ENCODE measurements at places on chromosomes 2 and 18.
A peak's percentile ranks its signal among the peaks of the same experiment; 100 is the strongest.

GRCh38 chr2:241873081-241873802 is 3.7 kb downstream of the RTP5 start:
- no peak for DNase-seq

DNA sequence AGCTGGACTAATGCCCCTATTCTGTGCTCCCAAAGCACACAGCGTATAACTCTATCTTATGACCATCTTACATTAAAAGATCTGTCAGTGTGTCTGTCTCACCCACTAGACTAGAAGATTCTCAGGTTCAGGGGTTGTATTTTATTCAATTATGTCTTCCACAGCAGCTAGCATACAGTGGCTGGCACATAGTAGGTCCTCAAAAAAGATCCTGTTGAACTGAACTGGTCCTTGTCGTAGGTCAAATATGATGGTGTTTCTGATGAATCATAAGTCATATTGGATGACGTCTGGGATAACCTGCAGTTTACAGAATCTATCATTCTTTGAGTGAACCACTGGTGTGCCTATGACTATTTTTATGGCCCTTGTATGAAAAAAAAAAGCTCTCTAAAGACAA is 11.3 kb upstream of the TTC39C start:
- no peak for DNase-seq

- no peak for DNase-seq
Observed at GRCh38 chr2:64770781-64771334, 117.1 kb upstream of the SERTAD2 start.

- no peak for DNase-seq
Observed at GRCh38 chr2:121205321-121205942, 79.6 kb downstream of the TFCP2L1 start.

GRCh38 chr2:58387701-58388100 is 146.6 kb upstream of the FANCL start:
- no peak for DNase-seq

- DNase-seq, result no peak
Observed at GRCh38 chr2:178191004-178191508, 3.3 kb upstream of the OSBPL6 start.

DNA sequence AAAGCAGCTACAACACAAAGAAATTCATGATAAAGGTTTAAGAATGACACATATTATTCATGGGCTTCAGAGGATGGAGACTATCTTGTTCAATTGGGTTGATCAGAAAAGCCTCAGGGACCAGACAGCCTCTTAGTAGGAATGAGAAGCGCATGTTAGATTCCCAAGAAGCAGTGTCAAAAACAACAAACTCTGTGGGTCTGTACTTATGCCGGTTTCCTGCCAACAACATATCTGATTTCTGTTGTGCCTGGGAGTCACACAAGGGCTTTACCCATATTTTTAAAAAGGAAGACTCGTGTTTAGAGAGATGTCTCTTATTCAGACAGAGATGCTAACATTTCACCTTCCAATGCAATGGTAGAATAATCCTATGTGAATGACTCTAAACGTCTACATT is 2180.6 kb upstream of the CELF4 start:
- DNase-seq, result no peak

DNA sequence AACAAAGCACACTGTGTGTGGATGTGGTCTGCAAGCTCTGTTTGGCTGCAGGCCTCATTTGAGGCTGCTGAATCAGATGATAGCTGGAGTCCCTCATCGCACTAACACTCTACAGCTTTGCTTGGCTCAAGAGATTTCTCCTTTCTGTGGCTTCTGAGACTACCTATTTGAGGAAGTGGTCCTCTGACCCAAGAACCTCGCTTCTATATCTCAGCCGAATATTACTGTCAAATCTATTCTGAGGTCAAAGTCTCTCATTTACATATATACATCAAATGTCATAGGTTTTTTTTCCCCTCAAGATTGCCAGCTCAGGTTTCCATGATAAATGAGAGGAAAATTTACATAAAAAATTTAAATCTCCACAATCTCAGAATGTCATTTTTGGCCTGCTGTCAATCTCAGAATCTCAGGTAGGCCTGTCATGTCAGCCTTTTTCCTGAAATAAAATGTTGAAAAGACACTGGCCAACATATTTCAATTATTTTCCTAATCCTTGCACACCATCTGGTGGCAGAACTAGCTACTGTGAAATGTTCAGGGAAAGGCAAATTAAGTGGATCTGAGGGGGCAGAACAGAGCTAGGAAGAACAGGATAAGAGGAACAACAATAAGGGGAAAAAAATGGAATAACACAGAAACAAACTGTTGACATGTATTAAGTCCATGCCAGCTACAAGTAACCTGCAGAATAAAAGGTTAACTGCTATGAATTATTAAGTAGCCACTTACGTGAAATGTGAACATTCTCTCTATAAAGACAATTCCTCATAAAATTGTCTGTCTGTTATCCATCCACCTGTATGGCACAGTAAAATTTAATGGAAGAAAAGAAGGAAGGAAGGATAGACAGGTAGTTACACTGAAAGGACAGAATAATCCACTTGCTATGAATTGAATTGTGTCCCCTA is 39.3 kb downstream of the AP1S3 start:
- no peak for DNase-seq

DNA sequence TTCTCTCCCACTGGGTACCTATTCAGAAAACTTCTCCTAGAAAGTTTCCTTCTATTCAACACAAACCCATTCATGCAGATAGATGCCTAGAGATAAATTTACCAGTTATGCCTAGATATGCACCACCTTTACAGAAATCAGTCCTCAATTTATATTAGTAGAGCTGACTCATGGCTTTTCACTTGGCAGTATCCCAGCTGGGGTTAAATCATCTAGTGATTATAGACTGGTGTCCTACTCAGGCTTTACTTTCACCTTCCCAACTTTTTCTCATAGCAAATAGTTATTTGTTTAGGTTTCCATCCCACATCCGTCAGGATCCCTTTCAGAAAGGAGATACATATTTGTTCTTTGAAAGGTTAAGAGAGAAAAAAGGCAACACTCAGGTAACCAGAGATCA is 124.5 kb downstream of the AQP4 start:
- DNase-seq, result no peak

DNA sequence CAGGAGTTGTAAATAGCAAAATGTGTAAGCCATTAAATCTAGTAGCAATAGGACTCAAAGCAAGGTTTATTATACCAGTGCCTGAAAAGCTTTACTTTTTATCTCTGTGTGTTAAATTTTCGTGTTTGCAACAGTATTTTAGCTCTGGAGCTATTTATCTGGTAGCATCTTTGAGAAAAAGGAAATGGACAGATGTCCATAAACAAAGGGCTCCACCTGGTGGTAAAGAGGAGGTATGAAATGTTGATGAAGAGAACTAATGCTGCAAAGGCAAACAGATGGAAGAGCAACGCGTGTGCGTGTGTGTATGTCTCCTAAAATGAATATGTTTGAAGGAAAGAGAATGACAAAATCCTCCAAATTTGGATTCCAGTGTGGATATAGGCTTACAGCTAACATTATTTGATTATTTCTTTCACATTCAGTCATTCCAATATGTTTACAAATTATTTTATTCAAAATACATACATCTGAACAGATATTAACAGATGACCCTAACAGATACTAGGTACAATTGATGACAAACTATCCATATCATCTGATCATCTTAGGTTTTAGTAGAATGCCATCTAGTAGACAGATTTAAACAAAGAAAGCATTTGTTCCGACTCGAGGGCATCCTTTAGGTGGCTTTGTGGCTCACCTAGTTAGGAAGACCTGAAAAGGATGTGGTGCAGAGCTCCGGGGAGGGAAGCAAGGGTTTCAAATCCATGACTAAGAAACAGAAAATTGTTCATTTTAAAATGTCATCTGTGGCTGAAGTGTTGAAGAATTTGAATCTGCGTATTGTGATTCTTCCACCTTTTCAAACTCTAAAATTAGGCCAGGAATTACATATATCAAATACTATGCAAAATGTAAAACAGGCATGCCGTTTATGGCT is 383.3 kb downstream of the MTX2 start:
- DNase-seq, result no peak

DNA sequence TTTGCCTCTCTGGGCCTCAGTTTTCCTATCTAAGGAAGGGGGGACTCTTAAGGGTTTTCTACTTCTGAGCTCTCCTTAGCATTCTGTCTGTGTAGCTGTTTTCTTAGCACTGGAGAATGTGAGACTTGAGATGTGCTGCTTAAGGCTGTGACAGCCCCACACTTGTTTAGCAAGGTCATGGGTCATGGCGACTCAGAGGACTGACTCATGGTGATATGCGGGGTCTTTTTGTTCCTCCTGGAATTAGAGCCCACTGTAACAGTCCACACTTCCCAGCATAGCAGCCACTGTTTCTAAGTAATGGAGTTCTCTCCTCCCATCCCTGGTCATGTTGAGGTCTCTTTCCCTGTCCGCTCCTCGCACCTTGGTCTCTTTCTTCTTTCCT is 4.1 kb upstream of the LPIN1 start:
- DNase-seq, result no peak

GRCh38 chr2:58709274-58709673 is 468.1 kb upstream of the FANCL start:
- DNase-seq, result no peak

- peak; percentile 85 for DNase-seq
Observed at GRCh38 chr2:235779444-235779896, 285.6 kb downstream of the AGAP1 start.

DNA sequence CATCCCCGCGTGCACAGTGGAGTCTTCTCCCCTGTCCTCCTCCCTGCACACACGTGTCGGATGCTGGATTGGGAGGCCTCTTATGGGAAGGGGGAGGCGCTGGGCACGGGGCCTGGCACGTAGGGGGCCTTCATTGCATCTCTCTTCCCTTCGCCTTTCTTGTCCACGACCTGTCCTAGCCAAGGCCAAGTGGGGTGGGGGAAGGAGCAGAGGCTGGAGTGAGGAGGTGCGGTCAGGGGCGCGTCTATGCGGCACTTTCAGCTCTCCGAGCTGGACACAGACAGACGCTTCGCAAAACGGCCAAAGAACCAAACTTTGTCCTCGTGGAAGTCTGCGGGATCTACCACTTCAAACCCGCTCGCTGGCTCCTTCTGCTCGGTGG is 13.4 kb downstream of the ALPG start:
- no peak for DNase-seq

- no peak for DNase-seq
Observed at GRCh38 chr2:68689553-68690537, 44.8 kb upstream of the ARHGAP25 start.

GRCh38 chr2:65413610-65414009 is 18.8 kb downstream of the SPRED2 start:
- no peak for DNase-seq

- no peak for DNase-seq
Observed at GRCh38 chr18:49628881-49629795, 67.3 kb downstream of the LIPG start.

GRCh38 chr18:3554811-3555427 is 104.9 kb downstream of the TGIF1 start:
- DNase-seq, result no peak

- no peak for DNase-seq
Observed at GRCh38 chr2:40363231-40363630, 88.7 kb downstream of the SLC8A1 start.

DNA sequence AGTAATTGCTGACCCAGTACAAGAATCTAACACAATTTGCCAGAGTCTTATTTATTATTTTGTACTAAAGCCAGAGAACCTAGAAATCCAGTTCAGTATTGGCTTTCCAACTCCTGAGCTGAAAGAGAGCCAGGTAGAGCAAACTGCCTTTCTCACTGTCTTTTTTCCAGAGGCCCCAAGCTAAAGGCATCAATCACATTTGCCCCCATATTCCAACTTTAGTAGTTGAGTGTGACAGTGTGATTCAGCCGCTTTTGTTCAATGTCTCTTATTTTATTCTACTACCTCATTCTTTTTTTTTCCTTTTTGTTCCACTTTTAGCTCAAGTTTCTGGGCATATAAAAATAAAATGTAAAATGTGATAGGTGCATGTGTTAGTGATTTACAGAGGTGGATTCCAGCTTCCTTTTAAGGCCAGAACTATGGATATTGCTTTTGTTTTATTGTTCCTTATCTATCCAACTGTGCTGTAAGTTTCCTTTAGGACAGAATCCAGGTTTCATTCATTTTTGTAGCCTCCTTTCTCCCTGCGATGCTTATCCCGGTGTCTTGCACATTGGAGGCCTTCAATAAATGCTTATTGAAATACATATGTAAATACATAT is 153.0 kb downstream of the ZEB2 start:
- DNase-seq, result no peak

DNA sequence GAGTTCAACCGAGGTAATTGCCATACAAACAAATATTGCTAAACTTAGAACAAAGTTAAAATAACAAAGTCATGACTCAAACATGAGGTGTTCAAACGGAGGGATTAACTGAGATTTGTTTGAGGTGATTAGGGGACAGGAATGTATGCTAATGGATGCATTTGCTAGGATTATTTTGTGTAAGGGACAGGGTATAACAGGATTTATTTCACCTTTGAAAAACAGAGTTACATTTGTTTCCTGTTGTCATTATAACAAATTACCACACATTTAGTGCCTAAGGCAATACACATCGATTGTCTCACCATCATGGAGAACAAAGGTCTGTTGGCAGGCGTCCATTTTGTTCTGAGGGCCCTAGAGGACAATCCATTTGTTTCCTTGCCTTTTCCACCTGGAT is 304.3 kb upstream of the CNTNAP5 start:
- no peak for DNase-seq

DNA sequence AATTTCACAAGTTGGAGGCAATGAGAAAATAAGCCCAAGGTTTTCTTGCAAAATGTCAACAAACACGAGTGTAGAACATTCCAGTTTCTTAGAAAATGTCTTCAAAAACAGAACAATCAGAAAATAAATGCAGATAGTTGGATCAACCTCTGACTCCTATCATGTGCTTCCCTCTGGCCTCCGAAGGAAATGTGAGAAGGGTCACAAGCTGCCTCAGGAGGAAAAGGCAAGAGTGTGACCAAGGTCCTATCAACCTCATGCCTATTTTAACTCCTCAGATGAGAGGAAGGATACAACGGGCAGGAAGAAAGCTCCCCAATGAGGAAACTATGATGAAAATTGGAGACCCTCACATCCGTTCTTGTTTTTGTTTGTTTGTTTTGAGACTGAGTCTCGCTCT is 7.9 kb downstream of the SCYGR5 start:
- DNase-seq, result no peak

DNA sequence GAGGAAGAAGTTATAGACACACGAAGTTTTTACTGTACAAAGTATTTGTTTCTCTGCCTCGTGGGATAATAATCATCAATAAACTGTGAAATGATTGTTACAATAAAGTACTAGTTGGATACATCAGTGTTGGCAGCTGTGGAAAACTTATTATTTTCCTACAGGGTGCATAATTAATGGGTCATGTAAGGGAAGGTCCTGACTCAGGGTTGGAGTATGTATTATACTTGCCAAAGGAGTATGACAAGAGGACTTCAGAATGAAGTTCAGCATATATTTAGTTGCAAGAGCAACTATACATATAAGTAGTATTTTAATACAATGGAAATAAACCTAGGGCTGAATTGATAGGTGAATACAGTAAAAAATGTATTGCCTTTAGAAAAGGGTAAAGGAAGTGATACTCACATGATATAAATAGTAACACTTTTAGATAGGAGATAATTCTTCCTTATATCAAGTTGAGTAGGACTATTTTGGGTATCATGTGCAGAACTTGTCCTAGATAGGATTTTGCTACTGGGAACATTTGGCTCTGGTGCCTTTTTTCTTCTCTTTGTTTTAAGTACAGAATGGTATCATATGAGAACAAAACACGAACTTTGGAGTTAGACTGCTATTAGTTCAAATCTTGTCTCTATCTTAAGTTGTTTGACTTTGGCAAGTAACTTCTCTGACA is 79.1 kb downstream of the PLCL1 start:
- DNase-seq, result no peak

Measured in activated CD8-positive, alpha-beta memory T cell treated with anti-CD3 and anti-CD28 coated beads, Interleukin-2, amount 50 U/mL, for 48 hours (primary cell).